T-cell (primary cell): ENCODE measurements at places on chromosomes 13 and 19.

DNA sequence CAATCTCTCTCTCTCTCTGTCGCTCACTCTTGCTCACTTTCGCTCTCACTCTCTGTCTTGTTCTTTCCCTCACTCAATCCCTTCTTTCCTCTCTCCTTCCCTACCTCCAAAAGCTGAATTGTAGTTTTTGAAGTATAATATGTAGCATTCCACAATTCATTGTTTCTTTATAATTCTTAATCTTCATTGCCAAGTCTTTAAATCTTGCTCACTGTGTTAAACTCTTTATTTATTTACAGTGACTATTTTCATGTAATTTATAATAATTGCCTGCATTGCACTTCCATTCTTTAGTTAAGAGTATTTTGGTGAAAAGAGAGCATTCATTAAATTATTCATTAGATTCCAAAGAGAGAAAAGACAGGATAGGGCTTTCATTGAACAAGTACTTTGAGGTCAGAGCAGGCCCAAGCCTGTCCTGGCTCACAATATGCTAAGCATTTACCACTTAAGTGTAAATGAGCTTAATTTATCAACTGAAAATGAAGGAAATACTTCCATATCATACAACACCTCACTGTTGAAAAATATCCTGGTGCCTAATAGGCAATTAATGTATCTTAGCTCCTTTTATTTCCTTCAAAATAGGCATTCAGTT, 257.4 kb upstream of the SLITRK1 start:
- no peak for DNase-seq

DNA sequence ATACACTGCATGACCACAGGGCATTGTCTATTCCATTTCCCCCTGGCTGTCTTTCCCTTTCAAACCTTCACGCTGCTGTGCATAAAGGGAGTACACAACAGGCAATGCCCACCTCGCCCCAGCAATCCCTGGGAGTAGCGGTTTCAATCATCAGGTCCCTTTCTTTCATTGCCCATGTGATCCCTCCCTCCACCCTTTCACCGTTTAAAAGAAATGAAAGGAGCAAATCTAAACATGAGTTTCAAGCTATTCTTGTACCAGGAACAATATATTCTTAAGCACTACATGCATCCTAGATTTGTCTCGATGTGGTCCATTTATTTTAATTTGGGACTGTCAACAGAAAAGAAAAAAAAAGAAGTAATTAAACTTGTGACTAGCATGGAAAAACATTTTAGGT, 123.4 kb upstream of the ARGLU1 start:
- no peak for DNase-seq

DNA sequence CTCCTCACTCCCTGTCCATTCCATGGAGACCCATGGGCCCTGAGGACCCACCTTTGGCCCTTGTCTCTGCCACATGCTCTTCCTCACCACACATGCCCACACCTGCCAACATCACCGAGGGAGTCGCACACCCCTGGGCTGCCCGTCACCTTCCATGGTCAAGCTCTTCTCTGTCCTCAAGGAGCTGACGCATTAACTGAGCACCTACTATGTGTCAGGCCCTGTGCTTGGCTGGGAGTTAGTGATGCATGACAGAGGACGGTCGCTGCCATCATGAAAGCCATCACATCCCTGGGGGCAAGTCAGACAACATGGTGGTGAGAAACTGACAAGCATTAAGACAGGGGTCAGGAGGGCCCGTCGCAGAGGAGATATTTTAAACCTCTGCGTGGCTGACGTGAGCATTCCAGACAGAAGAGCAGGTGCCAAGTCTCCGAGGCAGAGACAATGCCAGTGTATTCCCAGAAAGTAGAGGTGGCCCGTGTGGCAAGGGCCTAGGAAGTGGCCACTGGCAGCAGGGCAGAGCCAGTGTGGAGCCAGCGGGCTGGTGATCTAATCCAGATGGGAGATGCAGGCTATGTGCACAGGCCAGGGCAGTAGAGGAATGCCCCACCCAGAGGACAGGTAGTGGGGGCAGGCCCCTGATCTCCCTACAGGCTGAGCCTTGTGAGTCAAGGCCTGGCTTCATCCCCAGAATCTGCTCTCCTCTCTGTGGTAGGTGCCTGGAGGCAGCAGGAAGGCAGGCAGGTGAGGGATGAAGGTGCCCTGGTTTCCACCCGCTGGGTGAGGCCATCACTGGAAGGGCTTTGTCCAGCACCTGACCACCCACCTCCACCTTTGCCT, 21.2 kb downstream of the ELAVL1 start:
- no peak for DNase-seq

DNA sequence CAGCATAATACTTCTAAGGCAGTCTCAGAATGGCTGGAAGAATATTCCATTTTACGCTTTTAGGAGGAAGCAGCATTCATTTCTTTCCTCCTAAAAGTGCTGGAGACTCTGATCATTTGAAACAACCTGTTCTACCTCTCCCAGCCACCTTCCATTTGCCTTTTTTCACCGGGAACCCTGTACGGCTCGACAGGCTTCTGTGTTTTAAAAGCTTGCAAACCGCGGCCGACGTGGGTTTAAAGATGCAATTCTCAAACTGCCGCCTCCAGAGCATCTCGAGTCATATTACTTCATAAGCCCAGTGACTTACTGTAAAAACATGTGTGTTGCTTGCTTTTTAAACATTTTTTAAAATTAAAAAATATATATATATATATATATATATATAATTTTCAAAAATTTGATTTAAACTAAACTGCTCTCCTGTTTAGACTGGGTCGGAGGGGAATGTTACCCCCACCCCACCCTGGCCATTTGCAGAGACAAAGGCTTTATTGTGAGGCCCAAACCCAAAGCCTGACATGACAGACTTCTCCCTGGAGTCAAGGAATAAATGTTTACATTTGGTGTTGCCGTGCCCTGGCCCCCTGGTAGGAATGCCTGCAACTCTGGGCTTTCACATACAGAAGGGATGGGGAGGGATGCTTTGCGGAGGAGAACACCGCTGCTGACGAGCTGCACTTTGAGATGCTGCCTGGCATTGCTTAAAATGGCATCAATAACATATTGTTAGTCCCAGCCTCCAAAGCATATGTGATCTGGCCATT, 30.4 kb downstream of the ZNF536 start:
- no peak for DNase-seq

DNA sequence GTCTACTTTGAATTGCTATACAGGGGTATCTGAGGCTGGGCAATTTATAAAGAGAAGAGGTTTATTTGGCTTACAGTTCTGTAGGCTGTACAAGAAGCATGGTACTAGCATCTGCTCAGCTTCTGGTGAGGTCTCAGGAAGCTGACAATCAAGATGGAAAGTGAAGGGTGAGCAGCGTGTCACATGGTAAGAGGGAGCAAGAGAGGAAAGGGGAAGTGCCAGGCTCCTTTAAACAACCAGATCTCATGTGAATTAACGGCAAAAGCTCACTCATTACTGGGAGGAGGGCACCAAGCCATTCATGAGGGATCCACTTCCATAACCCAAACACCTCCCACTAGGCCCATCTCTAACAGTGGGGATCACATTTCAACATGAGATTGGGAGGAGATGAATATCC, 222.4 kb downstream of the TDRD3 start:
- DNase-seq: no peak

- no peak for DNase-seq
Measured at GRCh38 chr13:85663856-85664255, 135.4 kb downstream of the SLITRK6 start.

GRCh38 chr19:31500197-31500830, 151.1 kb upstream of the TSHZ3 start:
- no peak for DNase-seq

- DNase-seq: no peak
Measured at GRCh38 chr13:71828117-71828516, 38.9 kb downstream of the DACH1 start.

DNA sequence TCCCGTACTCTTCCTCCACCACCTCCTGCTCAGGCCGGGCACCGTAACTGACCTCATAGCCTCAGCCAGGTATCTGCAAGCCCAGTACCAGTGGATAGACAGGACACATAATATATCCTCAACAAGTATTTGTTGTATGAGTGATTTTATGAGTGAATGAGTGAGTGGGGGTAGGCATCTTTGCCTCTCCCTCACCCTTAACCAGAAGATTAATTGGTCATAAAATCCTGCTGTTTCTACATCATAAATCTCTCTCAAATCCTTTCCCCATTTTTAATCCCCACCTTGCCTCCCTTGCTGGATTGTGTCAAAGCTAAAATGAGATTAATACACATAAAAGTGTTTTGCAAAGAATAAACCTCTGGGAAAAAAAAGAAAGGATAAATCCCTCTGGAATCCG, 44.4 kb upstream of the HMGB1 start:
- no peak for DNase-seq

DNA sequence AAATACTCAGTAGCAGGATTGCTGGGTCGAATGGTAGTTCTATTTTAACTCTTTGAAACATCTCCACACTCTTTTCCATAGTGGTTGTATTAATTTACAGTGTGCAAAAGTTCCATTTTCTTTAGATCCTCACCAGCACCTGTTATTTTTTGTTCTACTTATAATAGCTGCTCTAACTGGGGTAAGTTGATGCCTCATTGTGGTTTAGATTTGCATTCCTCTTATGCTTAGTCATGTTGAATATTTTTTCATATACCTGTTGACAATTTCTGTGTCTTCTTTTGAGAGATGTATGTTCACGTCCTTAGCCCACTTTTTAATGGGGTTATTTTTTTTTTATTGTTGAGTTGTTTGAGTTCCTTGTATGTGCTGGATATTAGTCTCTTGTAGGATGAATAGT, 144.6 kb downstream of the NBEA start:
- DNase-seq: no peak

- no peak for DNase-seq
Measured at GRCh38 chr13:78401873-78402707, 201.3 kb downstream of the POU4F1 start.

DNA sequence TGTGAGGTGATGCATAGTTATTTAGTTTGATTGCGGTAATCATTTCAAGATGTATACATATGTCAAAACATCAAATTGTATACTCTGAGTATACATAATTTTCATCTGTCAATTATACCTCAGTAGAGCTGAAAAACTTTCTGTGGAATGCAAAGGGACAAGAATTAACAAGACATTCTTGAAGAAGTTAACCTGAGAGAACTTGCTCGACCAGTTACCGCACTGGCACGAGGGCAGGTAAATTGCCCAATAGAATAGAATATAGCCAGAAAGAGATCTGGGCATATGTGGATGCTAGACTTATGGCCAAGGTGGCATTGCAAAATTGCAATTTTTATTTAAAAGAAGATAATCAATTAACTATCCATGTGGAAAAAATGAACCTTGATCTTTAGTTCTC, 42.3 kb upstream of the GJB6 start:
- DNase-seq: no peak

DNA sequence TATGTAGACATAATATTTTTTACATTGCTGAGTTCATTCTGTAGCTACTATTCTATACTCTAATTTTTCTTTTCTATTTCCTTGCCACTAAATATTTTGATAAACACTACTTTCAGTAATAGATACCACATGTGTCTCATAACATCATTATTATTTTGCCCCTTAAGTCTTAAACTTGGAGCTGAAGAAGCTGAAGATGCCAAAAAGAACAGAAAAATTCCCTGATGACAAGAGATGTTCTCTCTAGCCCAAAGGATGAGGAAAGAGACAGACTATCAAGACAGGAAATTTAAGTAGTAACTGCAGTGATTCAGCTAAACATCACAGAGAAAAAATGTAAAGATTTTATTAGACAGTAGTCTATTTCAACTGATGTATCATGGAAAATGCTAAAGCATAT, 322.0 kb upstream of the KLHL1 start:
- DNase-seq: no peak

- no peak for DNase-seq
Measured at GRCh38 chr13:67439365-67439764, 209.2 kb upstream of the PCDH9 start.

- peak; percentile 69 for DNase-seq
Measured at GRCh38 chr19:18112989-18113478, 15.5 kb downstream of the MAST3 start.

GRCh38 chr13:98199480-98199879, 22.4 kb upstream of the RNF113B start:
- no peak for DNase-seq

- no peak for DNase-seq
Measured at GRCh38 chr19:15640294-15640903, at the start of gene CYP4F3. TSS of gene CYP4F3 (plus strand) at chr19:15640897. CDS start at chr19:15641416, 519 bp downstream.

DNA sequence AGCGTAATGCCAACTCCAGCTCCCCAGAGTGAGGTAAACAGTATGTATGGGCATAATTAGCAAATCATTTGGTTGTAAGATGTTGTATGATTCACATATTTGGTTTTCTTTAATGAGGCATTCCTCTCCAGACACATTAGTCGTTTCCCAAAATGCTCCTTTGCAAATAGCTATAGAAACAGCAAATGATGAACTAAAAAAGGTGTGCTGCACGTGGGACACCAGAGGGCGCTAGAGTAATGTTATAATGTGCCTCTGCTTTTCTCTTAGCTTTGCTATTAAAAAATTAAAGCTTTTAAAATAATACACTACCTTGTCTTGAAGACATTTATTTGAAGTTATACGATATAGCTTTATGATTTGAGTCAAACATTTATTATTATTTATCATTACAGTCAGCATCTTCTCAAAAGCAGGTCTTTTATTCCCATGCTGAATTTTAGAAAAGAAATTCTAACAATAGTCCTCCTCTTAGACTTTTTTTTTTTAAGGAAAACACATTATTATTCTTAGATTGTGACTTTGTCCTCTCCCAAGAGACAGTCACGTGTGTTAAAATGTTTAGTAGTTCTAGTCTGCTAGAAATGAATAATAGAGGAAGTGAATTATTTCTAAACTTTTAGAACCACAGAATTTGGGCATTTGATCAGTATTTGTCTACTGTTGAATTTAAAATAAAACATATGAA, 121.6 kb upstream of the FRY start:
- no peak for DNase-seq

- no peak for DNase-seq
Measured at GRCh38 chr19:45357445-45357783, 13.0 kb downstream of the ERCC2 start.

DNA sequence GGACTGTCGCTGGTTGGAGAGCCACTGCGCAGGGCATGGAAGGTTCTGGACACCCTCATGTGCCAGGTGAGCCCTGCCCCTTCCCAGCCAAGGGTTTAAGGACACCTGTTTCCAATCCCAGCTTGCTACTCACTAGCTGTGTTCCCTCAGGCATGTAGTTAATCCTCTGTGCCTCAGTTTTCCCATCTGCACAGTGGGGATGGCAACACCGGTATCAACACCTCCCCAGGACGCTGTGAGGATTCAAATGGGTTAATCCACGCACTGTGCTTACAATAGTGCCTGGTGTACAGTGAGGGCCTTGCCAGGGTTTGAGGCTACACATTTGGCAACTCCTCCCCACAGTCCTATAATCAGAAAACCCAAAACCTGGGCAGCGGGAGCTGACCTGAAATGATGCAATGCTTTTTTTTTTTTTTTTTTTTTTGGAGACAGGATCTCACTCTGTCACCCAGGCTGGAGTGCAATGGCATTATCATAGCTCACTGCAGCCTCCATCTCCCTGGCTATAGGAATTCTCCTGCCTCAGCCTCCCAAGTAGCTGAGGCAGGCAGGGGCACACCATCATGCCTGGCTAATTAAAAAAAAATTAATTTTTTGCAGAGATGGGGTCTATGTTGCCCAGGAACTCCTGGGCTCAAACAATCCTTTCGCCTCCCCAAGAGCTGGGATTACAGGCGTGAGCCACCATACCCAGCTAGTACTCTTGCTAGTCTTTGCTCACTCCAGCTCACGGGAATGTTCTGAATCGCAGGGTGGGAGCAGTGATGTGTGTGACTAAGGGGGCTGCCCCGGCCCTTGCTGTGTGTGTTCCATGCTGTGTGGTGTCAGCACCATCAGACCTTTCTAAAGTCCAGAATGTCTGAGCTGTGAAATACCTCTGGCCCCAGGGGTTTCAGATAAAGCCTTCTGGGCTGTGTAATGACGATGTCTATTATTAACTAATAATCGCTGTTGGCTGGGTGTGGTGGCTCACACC, 2.3 kb downstream of the ACP4 start:
- no peak for DNase-seq
